Stimulated activated CD8-positive, alpha-beta memory T cell treated with anti-CD3 and anti-CD28 coated beads, Interleukin-7, amount 100 ng/mL, for 1 hour (primary cell): ENCODE measurements at places on chromosomes 12 and 14.

DNA sequence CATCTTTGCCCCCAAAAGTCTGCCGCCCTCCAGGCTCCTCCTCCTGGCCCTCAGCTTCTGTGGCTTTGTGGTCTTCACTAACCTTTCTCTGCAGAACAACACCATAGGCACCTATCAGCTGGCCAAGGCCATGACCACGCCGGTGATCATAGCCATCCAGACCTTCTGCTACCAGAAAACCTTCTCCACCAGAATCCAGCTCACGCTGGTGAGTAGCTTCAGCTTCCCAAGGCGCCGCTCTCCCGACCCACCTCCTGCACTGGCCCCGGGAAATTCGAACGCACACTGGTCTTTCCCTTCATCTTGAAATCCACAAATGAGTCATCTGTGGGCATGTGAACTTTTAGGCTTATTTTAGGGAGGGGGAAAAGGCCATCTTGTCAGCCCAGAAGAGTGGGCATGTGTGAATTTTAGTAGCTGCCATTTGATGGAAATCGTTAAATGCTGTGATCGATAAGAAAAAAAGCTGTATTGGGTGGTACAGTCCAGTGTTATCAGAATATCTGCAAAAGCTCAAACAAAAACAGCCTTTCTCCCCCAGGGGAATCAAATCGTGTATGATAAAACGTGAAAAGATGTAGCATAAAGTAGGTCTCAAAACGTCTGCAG lies 700 bp downstream of the SLC35E3 start:
- no peak for DNase-seq

DNA sequence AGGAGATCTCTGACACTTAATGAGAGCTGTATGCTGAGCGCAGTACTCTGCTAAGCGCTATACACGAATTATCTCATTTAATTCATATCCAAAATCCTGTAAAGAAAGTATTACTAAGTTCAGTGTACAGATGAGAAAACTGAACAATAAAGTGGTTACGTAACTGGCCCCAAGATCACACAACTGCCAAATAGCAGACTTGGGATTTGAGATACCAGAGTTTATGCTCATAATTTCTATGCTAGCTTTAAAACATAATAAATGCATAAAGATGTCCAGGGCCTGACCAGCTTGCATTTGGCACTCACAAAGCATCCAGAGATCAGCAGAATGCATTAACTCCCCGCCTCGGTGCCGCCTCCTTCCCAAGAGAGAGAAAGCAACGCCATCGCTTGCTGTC lies 83.2 kb upstream of the PWP1 start:
- DNase-seq, result no peak

DNA sequence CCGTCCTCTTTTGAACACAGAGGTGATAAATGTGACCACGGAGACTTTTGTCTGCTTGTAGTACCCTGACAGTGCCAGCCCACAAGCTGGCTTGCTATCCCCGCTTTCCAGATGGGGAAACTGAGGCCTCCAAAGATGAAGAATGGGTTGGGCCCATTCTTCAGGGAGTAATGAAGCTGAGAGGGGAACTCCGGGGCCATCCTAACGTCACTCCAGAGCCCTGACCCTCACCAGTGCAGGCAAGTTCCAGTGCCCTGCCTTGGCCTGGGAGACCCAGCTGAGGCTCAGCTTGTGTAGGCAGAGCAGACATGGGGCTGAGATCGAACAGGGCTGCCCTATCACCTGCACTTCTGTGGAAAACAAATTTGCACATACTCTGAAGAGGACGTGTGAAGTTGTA lies 277.1 kb downstream of the DPF3 start:
- DNase-seq, result no peak

DNA sequence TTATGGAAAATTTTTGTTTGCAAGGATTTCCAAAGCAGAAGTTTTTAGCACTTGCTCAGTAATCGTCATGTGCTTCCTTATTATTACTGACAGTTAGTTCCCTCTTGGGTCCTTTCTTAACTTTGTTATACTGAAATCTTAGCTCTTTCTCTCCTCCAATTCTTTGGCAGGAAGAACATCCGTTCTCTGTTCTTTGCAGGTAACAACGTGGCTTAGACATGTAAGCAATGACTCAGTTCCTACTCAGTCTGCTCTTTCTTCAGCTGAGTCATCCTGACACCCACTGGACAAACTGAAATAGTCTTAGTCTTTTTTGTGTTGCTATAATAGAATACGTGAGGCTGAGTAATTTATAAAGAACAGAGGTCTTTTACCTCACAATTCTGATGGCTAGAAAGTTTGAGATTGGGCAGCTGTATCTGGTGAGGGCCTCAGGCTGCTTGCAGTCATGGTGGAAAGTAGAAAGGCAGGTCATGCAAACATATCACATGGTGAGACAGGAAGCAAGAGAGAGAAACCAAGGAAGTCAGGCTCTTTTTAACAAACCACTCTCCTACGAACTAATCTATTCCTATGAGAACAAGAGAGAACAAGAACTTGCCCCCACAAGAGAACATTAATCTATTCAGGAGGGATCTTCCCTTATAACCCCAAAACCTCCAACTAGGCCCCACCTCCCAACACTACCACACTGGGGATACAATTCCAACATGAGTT lies 49.2 kb downstream of the TESPA1 start:
- no peak for DNase-seq

DNA sequence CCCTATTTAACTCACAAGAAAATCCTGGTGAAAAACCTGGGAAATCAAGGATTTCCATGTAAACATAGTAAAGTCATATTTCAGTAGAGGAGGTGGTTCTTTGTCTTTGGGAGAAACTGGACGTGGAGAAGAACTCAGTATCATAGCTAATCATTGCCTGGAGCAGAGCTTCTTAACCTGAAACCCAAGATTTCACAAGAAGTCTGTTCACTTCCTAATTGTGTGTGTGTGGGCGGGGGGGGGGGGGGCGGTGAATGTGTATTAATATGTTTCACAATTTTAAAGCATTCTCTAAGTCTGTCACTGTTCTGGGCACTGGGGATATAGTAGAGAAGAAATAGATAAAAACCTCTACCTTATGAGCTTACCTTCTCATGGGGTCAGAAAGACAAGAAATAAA lies 96.7 kb upstream of the PPP4R3A start:
- no peak for DNase-seq

DNA sequence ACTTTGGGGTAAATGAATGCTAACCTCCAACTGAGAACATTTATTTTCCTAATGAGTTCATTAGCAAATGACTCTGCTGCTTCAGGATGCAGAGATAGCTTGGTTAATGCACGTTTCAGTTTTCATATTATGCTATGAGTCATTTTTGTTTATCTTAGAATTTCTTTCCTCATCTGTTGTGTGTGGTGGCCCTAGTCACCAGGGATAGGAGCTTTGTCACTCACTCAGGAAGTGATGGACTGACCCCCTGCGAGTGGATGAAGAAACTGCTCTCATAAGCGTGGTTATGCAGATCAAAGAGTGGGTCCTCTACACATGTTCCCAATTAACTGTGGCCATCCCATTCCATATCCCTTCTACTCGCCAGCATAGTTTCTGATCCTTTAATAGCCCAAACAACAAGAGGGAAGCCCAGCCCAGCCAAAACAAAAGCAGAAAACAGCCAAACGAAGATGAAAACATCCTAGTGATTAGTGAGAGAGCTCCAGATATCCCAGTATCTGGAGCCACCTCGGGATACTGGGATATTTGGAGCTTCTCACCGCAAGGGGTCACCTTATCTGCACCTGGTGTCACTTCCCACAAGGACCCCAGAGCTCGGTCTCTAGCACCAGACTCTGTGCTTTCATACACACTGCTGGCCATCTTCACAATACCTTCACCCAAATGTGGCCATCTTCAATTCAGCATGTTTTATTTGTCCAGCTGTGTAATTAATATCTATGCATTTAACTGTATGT lies 8.6 kb downstream of the TC2N start:
- no peak for DNase-seq

DNA sequence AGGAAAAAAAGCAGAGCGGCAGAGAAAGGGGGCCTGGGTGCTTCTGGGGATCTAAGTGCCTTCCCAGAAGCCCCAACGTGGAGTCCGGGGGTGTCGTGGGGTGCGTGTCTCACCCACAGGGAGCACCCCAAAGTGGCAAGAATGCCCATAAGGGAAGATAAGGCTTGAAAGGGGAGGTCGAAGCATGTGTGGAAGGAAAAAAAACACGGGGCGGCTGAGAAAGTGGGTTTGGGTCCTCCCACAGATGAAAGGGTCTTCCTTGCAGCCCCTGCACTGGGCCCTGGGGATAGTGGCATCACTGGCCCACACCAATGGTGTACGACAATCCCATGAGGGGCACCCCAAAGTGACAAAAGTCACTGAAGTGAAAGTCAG lies 275.5 kb downstream of the ALG10 start:
- no peak for DNase-seq

GRCh38 chr12:104712477-104712876 lies 245.6 kb downstream of the SLC41A2 start:
- no peak for DNase-seq

DNA sequence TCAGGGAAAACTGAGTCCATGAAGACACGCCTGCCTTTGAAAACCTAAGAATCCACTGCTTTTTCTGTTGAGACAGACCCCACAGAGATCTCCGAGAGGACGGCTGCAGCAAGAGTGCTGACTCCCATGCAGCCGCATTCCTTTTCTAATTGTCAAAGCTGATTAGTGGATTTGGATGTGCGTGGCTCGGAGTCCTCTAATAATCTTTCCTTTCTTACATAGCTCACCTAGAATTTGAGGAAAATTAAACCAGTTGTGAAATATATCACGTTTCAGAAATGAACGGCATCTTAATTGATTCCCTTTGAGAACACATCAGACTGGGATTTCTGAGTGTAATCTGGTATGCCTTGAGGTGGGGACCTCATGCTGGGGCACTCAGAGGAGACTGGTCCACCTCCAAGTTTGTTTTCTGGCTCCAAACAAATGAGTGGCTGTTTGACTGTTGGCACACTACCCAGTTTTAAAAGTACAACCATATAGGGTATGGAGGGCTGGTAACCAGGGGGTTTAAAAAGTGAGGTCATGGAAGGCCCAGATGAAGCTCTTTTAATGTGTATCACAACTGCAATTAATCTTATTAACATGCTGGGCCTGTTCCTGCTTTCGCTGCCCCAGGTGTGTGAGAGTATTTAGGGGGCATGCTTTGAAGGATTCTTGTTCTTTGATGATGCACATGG lies 63.3 kb downstream of the RASSF3 start:
- DNase-seq, result no peak

GRCh38 chr12:113065126-113066007 lies 8.8 kb downstream of the DTX1 start:
- DNase-seq, result no peak

DNA sequence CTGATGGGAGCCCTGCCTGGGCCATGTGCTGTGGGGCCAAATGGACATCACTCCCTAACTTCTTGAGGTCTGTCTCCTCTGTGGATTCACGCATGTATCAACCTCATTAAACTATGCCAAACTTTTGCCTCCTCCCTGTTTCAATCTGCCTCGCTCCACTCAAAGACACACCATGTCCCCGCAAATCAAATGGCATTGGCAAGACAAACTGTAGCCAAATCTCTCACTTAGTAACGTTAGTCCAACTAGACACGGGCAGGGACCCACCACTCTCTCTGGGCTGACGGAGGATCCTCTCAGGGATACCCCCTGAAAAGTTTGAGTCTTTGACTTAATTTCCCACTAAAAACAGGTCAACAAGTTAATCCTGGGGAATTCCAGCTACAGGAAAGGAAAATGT lies 8.0 kb downstream of the ZBTB39 start:
- DNase-seq, result no peak

GRCh38 chr12:69929125-69929524 lies 104.1 kb downstream of the MYRFL start:
- DNase-seq, result no peak

DNA sequence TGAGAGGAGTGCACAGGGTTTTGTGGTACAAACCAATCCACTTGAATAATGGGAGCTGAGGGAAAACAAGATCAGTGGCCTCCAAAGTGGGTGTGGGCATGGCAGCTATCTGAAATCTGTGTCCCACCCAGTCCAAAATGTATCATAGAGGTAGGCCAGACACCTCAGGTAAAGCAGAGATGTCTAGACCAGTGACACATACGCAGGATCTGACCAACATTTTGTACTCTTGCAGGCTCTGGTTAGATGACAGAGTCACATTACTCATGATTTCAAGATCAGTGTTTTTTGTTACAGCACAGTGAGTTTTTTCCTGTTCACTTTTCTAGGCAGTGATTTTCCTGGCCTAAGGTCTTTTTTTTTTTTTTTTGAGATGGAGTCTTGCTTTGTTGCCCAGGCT lies 211.8 kb downstream of the PCNX1 start:
- DNase-seq, result no peak

GRCh38 chr12:128365651-128366231 lies 98.8 kb downstream of the TMEM132C start:
- DNase-seq, result no peak

DNA sequence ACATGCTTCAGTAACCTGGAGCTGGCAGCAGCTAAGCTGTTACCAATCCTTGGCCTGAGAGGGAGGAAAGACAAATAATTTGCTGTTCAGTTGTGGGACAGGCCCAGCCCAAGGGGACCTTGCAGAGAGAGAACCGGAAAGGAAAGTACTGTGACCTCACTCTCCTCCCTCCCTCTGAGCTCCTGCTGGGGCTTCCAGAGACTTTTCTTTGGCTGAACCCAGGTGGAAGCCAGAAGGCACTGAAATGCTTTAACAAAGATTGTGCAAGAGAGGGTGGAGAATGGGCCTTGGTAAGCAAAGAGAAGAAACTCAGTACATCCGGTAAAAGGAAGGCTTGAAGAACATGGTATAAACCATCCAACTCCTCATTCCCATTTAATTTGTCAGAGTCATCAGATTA lies 457.1 kb downstream of the GLT1D1 start:
- no peak for DNase-seq

DNA sequence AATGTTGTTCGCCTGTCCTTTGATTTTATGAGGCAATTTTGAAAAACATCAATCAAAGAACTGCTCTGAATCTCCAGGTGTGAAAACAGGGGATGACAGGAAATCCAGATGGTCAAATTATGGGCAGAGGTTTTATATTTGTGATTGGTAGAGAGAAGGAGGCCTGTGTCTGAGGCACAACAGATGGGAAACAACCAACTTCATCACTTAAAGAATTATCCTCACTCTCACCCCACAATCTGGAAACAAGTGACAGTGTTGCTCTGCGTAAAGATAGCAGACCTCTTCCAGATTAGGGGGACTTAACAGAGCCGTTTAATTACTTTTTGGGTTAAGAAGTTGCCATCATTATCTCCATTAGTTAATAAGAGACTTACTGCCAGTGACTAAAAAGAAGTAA lies 64.1 kb upstream of the EGLN3 start:
- no peak for DNase-seq

DNA sequence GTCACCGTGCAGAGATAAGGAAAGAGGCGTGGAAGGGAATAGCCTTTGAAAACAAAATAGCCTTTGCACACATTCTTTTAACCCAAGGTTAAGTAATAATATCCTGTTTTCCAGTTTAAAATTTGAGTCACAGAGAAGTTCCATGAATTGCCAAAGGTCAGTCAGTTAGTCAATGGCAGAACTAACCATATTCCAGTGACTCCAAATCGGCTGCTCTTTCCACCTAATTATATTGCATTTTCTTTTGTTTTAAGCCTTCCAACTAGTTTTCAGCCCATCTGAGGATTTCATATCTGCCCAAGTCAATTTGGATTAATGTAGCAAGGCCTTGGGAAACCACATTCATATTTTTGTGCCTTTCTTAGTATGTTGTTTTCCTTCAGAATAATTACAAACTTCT lies 373.0 kb downstream of the CCDC91 start:
- no peak for DNase-seq
